HL-60 (cell line): ENCODE measurements at places on chromosomes 12 and 14.

DNA sequence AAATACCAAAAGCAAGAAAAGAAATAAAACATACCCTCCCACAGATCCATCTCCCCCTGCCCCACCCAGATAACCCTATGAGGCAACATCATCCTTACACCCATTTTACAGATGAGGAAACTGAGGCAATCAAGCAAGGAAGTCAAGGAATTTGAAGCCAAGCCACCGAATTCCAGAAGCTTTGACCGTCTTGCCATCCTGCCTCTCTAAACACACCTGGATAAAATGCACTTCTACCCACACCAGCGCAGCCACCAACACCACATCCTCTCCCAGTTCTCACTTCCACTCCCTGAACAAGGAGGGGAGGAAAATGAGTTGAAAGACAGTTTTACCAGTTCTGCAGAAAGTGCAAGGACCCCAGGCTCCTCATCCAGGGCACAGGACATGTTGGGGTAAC, 13.6 kb downstream of the CMKLR1 start:
- DNase-seq = no peak

DNA sequence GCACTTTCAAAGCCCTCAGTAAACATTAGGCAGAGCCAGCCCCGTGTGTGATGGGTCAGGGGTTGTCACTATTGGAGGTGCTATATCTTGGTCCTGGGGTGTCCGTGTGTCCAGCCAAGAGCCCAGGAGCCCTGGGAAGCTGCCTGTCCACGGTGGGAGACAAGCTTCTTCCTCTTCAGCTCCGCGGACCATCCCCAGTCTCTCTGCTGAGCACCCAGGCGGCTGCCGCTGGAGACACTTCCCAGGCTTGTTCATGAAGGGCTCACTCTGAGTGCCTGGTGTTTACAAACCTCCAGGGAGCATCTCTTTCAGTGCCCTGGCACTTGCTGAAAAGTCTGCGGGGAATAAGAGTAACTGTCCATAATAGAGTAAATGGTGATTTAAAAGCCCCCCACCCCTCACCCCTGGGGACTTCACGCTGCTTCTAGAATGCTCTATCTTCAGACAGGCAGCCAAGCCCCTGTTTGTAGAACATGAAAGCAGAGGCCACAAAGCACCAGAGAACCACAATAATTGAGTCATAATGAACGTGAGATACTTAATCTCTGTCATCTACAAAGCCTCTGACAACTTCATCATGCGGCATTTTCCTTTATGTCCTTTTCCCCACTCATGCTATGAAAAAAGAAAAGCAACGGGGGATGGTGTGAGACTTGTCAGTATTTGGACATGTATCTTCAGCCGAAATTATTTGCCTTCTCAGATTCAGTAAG, 178.6 kb downstream of the TMEM132C start:
- DNase-seq = no peak

GRCh38 chr14:80491650-80492049, 280.3 kb upstream of the DIO2 start:
- no peak for DNase-seq

DNA sequence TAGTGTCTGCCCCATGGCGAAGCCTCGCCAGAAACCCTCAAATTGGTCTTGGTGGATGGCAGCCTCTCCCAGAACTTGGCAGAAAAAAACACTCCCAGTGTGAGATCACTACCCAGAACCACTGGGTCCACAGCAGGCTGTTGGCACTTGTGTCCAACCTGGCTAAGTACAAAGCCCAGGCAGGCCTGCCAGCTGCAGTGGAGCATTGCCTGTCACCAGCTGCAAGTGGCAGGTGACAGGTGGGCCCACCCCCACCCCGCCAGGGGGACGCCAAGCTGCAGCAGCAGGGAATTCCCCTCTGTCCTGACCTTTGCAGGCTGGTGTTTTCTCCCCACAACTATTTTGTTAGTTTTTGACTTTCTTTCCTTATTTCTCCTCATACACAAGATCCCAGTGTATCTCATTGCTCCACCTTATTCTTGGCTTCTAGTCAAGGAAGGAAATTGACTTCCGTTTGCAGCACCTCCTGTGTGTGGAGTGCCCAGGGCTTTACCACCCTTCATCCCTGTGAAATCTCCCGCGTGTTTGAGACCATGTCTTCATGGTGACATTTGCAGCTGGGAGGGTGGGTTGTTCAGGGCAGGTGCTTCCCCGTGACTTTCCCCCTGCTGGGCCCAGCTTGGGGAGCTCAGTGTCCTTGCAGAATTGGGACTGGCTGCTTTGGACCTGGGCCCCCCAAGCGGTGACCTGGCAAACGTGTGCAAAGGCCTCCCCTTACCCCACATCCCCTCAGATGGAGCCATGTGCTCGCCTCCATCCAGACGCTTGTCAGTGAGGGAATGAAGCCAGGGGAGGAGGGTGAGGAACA, 73.8 kb upstream of the RIN3 start:
- no peak for DNase-seq
